ENCODE measurements at places on chromosomes 1 and 21. TPM values are rescaled to one million over a fixed set of nuclear protein-coding genes. Genes with fewer than 3 reads are reported as not detected.

DNA sequence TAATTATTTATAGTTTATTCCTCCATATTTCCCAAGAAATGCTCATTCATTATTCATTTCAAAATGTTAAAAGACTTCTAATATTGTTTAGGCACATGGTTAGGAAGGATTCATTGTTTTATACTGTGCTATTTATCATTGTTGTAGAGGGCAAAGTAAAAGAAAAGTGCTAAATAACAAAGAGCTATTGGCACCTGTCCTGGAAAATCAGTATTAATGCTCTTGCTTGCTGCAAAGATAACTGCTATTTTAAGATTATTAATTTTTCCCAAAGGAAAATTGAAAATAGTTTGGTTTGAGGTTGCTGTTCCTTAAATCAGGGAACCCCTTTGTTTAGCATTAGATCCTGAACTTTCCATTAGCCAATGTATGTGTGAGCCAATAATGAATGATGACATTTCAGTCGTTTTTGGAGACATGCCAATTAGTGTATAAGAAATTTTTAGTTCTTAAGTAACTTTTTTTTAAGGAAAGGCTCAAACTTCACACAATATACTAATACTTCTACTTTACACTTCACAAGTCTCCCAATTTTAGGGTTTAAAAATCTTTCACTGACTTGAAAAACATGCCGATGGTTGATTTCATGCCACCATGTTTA is 39.9 kb downstream of the EPB41 start:
- no peaks in the 10 kb centered on the region for H3K27me3 ChIP-seq
- H3K27ac ChIP-seq = no peak overlapping the region
- peaks cover 25% of the 10 kb centered on the region for H3K4me1 ChIP-seq
- no peaks in the 10 kb centered on the region for H3K36me3 ChIP-seq

DNA sequence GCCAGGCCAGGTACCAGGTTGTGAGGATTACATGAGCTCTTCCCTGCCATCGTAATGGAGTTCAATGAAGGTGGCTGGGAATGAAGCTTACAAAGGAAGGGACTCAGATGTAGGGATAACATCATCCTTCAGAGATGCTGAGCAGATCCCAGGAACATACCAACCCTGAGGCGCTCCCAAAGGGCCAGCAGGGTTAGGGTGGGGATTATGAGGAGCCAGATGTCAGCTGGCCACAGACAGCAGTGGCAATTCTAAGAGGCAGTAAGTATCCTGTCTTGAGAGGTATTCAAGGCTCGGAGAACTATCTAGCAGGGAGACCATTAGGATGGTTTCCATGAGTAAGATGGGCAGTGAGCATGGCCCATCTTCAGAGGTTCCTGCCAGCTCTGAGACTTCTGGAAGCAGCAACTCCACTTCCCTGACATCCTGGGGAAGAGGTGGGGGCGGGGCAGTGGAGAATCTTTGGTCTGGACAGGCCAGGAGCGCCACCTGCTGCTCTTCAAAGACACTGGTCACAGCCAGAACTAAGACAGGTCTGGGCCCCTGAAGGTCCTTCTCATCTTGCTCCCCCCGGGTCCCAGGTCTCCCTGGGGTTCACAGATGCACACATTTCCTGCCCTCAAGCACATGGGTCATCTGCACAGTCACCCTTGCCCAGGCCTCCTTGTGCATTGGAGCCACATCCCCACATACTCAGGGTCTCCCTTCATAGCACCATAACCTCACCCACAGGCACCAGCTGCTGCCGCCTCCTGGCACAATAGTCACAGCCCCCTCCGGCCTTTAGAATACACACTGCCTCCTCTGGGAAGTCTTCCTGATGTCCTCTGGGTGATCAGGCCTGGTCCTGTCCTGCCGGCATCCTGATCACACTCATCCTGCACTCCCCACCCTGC is 2.7 kb upstream of the SDC3 start:
- H3K4me3 ChIP-seq = no peak overlapping the region
- H3K4me1 ChIP-seq = peaks cover 15% of the 10 kb centered on the region
- H3K27me3 ChIP-seq = peaks cover 18% of the 10 kb centered on the region
- no peaks in the 10 kb centered on the region for H3K36me3 ChIP-seq
- no peak overlapping the region for H3K27ac ChIP-seq
- DNase-seq = peak; percentile 96

- H3K36me3 ChIP-seq = no peaks in the 10 kb centered on the region
- H3K4me1 ChIP-seq = no peaks in the 10 kb centered on the region
- no peak overlapping the region for H3K4me3 ChIP-seq
- no peaks in the 10 kb centered on the region for H3K27me3 ChIP-seq
- DNase-seq = no peak
- no peak overlapping the region for H3K27ac ChIP-seq
Measured at GRCh38 chr1:65319754-65320153, 10.4 kb downstream of the DNAJC6 start.

DNA sequence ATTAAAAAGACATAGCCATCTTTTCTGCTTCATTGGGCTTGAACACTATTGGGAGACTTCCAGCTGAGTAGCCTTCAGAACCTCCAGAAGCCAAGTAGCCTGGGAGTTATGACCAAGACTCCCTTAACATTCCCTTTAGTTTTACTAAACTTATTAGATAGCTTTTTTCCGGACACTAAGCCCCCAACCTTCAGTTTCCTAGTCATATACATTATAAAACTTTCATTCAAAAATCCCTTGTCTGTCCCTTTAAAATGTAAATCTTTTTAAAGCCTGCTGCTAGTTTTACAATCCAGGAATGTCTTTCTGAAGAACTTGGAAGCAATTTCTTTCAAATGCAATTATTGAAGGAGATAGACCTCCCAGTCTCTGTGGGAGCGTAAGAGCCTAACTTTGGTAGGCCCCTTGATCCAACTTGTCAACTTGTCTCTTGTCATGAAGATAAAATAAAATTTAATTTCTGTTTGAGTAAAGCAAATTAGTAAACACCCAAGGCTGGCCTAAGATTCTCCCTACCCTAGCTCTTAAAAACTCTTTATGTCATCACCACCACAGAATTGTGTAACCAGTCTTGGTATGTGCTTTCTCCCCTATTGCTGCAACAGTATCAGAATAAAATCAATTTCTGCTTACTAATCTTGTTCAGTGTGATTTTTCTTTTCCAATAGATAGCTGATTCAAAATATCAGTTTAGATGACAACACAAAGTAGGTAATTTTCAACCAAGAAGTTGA is 796.2 kb downstream of the PLA2G4A start:
- H3K27ac ChIP-seq = peak overlapping the region; percentile 85
- H3K27me3 ChIP-seq = no peaks in the 10 kb centered on the region
- DNase-seq = peak; percentile 74
- H3K36me3 ChIP-seq = peaks cover 2% of the 10 kb centered on the region
- peak overlapping the region; percentile 1 for H3K4me3 ChIP-seq

The DIPK1A gene
- total RNA-seq = 6.1 TPM

The GBP2 gene
- total RNA-seq = not detected

Data from GM23338 (cell line).